ENCODE measurements at places on chromosomes 2 and 18.

DNA sequence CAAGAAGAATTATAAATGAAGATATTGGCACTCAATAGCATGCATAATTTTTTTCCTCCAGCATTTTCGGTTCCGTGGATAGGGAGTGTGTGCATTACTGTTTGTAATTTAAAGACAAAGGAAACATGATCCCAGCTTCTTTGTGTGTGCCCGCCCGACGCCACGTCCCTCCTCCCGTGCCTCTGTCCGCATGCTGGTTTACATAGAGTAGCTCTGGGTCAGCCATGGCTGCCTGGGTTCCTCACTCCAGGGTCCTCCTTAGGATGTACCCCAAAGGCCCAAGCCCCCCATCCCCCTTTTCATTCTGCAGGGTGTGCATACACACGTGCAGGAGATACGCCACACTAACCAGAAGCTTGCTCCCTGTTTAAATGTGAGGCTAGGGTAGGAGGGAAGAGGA lies 214.7 kb downstream of the KLHL29 start:
- DNase-seq: no peak

DNA sequence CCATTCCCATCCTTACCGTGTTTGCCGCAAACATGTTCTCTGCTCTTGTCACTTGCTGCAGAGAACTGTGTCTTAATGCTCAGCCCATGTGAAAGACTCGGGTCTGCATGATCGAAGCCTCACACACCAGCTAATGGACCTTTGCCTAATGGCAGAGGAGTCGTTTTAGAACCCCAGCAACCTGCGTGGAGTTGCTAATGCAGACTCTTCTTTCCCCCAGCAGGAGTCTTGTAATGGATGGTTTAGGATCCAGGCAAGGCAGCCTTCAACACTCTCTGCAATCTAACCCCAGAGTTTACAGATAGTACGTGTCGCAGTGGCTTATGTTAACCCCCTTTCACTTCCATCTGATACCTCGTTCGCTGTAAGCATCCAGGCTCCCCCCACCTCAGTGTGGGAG lies 316.4 kb downstream of the AGAP1 start:
- no peak for DNase-seq

DNA sequence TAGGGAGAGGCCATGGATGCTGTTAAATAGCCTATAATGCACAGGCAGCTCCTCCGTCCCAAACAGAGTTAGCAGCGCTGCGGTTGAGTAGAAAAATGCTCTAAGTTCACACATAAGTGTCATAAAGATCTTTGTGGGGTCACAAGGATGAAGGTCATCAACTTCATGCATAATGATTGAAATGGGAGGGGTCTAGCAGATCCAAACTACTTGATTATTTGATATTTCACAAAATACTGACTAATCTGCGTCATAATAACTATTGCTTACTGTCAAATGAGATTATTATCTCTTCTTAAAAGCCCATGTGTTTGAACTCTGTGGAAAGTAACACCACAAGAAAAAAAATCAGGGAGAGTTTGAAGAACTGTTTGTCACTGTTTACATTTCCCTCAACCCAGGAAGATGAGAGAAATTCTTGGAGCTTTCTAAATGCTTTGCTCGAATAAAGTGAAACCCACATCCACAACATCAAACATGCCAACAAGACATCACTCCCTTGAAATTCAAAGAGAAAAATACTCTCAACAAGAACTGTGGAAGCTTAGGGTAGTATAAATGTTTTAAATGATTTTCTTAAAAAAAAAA lies 50.5 kb upstream of the CREB1 start:
- peak; percentile 43 for DNase-seq

DNA sequence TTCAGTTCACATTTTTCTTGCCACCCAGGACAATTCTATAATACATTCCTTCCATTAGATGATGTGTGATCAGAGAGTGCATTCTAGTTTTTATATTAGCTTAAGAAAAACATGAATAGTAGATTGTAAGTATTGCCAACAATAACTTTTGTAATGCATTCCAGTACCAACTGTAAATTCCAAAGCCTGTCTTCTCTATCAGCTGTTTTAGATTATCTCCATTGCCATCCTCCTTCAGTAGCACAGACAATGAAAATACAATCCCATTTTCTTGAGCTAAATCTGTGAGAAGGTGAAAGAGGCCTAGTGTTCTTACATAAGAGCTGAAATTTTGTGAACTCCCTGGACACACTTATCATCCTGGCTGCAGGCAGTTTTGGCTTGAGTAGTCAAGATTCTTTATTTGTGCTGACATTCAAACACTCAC lies 103.9 kb downstream of the CCBE1 start:
- DNase-seq: peak; percentile 81

DNA sequence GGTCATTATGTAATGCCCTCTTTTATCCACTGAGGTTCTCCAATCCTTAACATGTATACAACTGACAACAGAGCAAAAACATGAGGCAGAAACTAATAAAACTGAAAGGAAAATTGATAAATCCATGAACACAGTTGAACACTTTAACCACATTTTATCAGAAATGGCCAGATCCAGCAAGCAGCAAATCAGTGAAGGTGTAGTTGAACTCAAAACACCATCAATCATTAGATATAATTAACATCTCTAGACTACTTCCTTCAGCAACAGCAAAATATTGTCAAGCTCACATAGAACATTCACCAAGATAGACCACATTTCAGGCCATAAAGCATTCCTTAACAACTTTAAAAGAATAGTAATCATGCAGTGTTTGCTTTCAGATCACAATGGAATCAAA lies 72.9 kb downstream of the HS6ST1 start:
- no peak for DNase-seq

- DNase-seq: peak; percentile 79
These were observed 82.5 kb upstream of the STPG4 start for GRCh38 chr2:47237375-47238334.

DNA sequence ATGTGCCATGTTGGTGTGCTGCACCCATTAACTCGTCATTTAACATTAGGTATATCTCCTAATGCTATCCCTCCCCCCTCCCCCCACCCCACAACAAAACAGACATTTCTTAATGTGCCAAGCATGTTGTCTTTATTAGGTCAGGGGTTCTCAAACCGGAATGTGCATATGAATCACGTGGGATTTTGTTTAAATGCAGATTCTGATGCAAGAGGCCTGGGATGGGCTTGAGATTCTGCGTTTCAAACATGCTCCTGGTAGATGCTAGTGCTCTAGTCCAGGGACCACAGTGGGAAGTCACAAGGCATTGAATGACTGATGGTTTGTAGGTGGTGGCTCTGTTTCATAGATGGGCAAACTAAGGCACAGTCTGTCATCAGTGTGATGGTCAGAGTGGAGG lies 184.7 kb downstream of the SMAD7 start:
- DNase-seq: peak; percentile 51

DNA sequence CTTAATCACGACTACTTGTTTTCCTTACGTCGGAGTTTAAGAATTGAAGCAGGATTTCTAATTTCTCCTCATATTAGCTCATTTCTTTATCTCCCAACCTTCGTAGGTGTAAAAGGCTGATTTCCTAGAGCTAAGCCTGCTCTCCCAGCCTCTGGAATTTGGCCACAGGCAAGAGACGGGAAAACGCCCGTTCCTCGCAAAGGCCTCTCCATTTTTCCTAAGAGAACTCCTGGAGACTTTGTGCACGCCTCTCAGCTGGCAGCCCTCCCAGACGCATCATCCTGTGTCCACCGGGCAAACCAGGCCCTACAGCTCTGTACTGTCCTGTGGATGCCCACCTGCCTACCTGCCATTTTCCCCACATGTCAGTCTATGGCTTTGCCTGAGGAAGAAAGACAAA lies 106.3 kb downstream of the FTCDNL1 start:
- DNase-seq: no peak

- no peak for DNase-seq
These were observed 386.4 kb downstream of the THSD7B start for GRCh38 chr2:137151731-137152130.

DNA sequence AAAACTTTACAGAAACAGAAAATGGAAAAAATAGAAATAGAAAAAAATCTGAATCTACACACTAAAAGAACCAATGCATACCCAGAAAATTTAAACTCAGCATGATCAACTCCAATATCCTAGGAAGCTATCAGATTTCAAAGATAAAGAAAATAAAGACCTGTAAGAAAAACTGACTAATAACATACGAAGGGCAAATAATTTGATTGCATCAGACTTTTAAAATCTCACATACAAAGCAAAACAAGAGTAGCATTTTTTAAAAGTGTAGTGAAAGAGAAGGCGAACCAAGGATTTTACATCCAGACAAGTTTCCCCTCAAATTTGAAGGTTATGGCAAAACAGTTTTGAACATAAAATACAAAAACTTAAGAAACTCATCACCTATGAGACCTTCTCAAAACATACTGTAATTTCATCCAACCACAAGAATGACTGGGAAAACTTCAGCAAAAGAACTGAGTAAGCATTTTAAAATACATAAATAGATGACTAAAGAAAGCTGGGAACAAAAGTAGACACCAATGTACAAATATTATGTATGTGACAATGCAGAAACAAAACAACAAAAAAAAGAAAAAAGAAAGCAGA lies 54.8 kb downstream of the NBAS start:
- DNase-seq: peak; percentile 18

GRCh38 chr2:18365342-18365741 lies 195.1 kb downstream of the RDH14 start:
- no peak for DNase-seq

DNA sequence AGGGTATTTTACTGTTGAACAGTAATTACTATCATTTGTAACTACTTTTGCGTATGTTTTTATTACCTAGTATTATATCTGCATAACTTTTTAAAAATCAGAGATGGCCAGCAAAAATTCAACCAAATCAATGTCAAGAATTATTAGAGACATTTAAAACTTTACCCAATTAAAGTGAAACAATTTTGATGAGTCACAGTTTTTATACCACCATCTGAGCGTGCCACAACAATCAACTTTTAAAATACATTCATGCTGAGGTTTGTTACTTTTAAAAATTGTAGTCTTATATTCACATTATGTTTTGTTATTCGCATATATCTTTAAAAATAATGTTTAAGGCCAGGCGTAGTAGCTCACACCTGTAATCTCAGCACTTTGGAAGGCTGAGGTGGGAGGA lies 114.9 kb downstream of the RTN4 start:
- no peak for DNase-seq

- no peak for DNase-seq
These were observed 567.4 kb downstream of the ARHGAP15 start for GRCh38 chr2:143696651-143697050.

DNA sequence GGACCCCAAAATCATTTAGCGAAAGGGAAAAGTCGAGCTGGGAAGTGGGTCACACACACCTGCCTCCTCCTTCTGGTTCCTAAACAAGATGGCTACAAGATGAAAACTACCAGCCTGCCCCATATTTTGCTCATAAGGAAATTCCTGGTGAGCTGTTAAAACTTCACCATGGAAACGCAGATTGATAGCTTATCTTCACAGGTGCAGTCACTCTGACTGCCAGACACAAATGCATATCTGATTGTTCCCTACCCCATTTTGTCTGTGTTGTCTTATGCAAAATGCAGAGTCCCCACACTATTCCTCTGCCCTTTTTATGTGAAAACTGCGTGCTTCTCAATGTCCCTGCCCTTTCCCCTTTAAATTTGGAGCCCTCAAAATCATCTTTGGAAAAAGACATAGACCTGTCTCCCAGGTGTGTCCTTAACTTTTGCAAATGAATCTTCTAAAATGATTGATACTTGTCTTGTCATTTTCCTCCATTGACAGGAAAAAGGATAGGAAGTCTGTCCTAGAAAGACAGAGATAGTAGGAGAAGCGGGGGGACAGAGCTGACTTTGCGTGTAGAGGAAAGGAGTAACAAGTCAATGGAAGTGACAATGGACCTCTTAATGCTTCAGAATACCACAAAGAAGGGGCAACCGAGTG lies 38.9 kb upstream of the THOC1 start:
- no peak for DNase-seq

- DNase-seq: peak; percentile 93
These were observed 253.4 kb downstream of the ETAA1 start for GRCh38 chr2:67650291-67651133.

- no peak for DNase-seq
These were observed 41.9 kb upstream of the SETBP1 start for GRCh38 chr18:44638811-44639210.

DNA sequence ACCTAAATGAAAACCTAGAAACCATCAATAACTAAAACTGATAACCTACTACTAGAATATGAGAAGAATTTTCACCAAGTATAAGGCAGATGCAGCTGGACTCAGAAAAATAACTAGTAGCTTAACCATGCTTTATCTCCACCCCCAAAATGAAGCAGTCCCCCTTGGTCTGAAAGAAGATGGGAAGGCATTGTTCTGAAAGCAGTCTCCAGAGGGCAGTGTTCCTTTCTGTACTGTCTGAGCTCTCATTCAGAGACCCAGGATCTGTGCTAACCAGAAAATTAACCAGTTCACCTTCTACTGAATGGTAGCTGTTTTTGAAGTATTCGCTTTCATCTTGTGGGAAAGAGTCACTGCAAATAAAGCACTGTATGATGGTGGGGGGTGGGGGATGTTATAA lies 273.0 kb downstream of the PDE11A start:
- no peak for DNase-seq

- peak; percentile 80 for DNase-seq
These were observed 36.4 kb downstream of the CACNB4 start for GRCh38 chr2:152062125-152063091.

GRCh38 chr2:4930704-4931103 lies 761.5 kb upstream of the SOX11 start:
- no peak for DNase-seq

- peak; percentile 19 for DNase-seq
These were observed 1465.5 kb downstream of the SUCLG1 start for GRCh38 chr2:82993609-82994008.

DNA sequence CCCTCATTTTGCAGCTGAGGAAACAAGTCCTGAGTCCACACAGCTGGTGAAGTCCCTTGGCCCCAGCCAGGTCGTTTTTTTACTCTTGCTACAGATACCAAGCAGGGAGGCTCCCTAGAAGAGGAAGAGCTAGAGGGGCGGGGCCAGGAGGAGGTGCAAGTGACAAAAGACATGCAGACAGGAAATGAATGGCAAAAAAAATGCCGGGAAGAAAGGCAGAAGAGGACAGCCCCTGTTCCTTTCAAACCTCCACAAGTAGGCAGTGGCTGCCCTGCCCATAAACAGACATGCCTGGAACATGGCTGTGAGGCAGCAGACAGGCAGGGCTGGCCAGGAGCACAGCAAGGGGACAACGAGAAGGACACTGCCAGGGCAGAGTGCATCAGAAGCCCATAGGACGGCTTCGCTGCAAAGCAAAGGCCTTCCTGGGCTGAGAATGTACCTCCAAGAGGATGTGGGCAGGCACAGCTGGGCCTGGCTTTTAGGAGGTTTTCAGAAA lies 108.7 kb downstream of the ZBTB7C start:
- peak; percentile 4 for DNase-seq

- DNase-seq: no peak
These were observed 197.8 kb downstream of the TNS1 start for GRCh38 chr2:217804791-217805667.

GRCh38 chr2:46331109-46331766 lies 34.0 kb downstream of the EPAS1 start:
- DNase-seq: peak; percentile 39

GRCh38 chr18:57902721-57903120 lies 99.6 kb upstream of the ATP8B1 start:
- no peak for DNase-seq

DNA sequence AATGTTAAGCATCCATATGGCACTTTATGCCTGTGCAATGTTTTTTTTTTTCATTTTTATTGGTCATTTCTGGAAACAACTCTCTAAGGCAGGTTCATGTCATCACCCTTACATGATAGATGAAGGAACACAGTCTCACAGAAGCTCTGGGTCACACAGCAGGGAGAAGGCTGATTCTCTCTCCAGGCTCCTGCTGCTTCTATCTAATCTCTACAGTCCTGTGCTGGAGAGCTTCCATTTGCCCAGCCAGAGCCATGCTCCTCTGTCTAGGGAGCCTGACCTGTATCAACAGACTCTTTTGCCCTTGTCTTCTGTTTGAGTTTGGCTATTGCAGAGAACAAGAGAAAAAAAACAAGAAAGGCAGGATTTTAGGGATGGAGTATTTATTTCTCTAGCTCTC lies 584.8 kb downstream of the MBD2 start:
- no peak for DNase-seq

Measured in fibroblast of skin of right quadriceps (primary cell).